ENCODE measurements at places on chromosomes 1 and 21.

GRCh38 chr21:33236766-33237165 lies 7.0 kb downstream of the IFNAR2 start:
- DNase-seq, result no peak

DNA sequence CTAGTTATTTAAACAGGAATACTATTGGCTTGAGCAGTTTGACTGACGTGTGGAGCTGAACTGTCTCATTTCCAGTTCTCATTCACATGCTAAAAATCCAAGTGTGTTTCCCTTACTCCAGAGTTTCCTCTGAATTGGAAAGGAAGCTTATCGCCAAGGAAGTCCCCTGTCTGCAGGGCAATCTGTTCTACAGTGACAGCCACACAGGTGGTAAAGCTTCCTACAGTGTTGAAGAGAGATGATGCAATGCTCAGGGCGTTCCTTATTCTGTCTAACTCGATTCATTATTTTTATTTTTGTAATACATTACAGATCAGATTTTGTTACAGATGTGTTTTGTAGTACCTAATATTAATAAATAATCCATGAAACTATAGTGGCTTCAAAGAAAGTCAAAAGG lies 41.3 kb downstream of the ADAMTS5 start:
- no peak for DNase-seq

- no peak for DNase-seq
Measured at GRCh38 chr1:180966744-180967536, 54.2 kb downstream of the KIAA1614 start.

GRCh38 chr1:192668409-192668983 lies 32.5 kb downstream of the RGS13 start:
- no peak for DNase-seq

- no peak for DNase-seq
Measured at GRCh38 chr1:106568201-106568974, 488.1 kb upstream of the PRMT6 start.

DNA sequence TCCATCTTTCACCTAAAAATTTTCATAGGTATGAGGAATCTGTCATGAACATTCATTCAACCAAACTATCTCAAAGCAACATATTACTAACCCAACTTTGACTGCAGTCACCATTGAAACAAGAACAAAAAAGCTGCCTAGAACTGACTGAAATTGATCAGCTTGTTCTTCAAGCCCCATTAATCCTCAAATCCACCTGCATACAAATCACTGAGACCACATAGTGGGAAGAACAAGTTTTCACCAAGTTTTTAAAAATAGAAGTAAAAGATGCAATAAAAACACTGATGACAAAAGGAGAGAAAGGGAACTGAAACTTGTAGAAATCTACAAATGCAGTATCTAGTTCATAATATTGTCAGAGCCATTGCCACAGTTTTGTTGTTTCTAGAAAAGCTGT lies 6.1 kb downstream of the SORT1 start:
- no peak for DNase-seq

GRCh38 chr1:192378276-192378675 lies 61.5 kb downstream of the RGS21 start:
- no peak for DNase-seq

- no peak for DNase-seq
Measured at GRCh38 chr1:37274938-37275631, 199.3 kb upstream of the ZC3H12A start.

GRCh38 chr1:201606096-201606495 lies 67.2 kb downstream of the NAV1 start:
- DNase-seq, result no peak

DNA sequence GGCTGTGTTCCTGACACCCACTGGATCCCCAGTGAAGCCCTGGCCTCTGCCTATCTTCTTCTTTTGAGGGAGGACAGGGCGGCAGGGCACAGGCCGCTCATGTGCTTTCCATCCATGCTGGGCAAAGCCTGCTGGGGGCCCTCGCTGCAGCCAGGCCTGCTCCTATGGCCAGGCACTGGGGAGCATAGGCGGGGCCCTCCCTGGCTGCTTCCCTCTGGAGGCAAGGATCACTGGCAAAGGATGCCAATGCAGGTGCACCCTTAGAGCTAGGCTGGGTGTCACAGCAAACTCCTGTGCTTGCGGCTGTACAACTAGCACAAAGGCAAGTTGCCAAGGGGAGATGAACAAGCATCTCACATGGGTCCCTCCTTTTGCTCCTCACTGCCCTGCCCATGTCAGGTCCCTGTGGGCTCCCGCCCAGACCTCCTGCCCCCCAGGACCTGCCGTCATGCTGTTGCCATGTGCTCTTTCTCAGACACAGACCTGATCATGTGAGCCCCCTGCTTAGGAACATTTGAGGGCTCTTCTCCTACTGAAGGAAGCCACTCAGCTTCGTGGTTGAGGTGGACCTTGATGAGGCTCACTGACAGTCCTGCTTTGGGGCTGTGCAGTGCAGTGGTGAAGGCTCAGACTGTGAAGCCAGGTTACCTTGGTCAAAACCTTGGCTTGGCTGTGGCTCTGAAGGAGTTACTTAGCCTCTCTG lies 393.6 kb downstream of the PTPRU start:
- no peak for DNase-seq

GRCh38 chr21:36486246-36486645 lies 6.3 kb upstream of the CLDN14 start:
- no peak for DNase-seq
